ENCODE measurements at places on chromosomes 3 and 15.

GRCh38 chr3:46110701-46111493 lies 83.6 kb upstream of the XCR1 start:
- ATAC-seq: peak; percentile 74

- ATAC-seq: no peak
Measured at GRCh38 chr3:120710369-120710768, 28.3 kb upstream of the HGD start.

DNA sequence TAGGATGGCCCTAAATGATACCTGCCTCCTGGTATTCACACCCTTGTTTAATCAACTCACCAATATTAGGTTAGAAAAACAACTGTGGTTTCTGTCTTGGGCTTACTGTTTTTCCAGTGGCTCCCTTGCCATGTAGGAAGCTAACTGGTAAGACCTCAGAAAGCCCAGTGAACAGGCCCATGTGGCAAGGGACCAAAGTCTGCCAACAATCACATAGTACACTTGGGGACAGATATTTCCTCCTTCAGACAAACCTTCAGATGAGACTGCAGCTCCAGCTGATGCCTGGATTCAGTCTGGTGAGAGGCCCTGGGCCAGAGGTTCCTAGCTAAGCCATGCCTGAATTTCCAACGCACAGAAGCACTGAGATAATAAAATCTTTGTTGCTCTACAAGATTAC lies 96.1 kb downstream of the GSK3B start:
- no peak for ATAC-seq

DNA sequence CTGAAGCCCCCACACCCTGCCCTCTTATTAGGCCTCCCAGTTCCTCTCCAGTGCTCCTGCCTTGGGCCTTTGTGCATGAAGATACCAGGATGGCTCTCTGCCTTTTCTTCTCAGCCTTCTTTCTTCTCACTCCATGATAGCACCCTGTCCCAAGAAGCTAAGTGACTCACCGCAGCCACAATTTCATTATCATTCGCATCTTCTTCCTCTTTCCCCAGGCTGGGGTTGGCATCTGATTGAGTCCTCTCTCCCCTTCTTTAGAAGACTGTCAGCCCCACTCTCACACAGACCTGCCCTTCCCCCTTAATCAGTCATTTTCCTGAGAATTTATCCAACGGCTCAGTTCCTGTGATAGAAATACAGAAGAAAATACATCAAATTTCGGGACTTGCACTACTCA lies 102.0 kb downstream of the STAC start:
- ATAC-seq: no peak

DNA sequence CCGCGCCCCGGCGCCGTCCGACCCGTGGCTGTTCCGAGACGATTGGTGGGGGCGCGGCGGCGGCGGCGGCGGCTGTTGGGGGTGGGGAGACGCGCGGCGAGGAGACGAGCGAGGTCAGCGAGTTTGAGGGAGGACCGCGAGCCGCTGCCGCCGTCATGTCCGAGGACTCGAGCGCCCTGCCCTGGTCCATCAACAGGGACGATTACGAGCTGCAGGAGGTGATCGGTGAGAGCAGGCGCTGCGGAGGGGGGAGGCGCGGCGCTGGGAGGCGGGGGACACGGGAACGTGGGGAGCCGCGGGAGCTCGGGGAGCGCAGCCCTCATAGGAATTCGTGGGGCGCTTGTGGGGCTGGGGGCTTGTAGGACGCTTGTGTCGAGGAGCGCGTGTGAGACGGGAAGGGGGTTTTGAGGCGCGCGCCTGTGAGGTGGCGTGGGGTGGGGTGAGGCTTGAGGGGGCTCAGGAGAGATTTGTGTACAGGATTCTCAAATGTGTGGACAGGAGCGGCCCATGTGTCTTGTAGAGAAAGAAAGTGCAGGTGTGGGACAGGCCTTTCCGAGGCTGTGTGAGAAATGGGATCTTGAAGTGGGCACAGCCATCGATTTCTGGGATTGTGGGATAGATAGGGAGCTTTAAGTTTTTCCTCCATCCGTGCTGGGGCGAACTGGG lies 518 bp downstream of the OXSR1 start:
- peak; percentile 17 for ATAC-seq

DNA sequence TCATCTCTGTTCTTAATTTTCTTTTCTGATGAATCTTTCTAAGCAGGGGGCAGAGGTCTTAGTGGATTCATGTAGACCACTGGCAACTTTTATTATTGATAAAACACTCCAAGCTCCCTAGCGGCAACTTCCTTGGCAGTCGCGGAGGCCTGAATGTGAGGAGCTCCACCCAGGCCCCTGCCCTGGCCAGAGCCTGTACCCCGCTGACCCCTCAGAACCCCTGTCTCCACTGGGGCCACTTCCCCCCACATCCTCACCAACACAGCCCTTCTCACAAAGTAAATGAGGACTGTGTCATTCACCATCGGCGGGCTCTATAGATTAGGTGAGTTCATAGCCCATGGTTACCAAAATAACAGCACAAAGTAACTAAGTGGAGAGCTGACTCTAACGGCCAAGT lies 111.6 kb downstream of the TPRA1 start:
- no peak for ATAC-seq

- ATAC-seq: no peak
Measured at GRCh38 chr3:196162679-196163078, 48.5 kb downstream of the ZDHHC19 start.

DNA sequence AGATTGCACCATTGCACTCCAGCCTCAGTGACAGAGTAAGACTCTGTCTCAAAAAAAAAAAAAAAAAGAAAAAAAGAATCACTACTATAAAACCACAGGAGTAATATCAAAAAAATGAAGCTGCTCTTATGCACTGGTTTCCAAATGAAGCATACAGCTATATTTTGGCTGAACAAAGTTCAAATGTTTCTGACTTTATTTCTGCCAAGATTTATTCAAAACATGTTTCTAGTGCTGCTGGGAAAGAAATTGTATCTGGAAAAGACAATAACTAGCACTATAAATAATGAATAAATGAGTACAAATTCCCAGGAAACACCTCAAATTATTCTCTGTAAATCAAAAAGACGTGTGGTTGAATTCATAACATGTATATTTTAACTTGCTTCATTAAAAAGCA lies 102.5 kb upstream of the MME start:
- no peak for ATAC-seq

DNA sequence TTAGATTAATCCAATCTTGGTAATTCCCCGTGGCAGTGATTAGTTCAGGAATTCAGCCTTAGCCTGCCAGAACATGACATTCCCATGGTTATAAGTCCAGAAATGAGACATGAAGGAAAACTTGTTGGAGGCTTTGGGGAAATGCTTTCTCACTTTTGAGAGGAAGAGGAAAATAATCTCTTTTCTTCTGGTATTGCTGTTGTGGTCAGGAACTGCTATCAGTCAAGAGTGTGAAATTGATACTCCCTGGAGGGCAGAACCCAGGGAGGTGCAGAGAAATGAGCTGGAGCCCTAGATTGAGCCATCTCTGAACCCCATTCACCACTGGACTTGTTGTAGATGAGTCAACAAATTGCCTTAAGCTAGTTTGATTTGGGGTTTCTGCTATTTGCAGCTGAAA lies 38.6 kb upstream of the APH1B start:
- ATAC-seq: peak; percentile 29

DNA sequence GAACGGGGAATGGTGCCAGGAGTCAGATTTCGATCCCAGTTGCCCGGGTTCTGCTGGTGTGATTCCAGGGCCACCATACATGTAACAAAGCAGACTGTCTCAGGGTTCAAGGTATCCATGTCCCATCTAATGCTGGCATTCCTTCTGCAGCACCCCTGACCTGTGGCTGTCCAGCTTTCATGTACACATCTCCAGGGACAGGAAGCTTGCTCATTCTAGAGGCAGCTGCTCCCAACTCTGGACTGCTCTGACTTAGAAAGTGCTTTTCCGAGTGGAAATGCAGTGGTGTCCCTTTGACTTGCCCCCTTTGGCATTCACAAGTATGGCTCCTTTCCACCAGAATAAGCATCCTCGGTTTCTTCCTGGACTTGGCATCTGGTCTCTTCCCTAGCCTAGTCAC lies 30.9 kb downstream of the PML start:
- peak; percentile 5 for ATAC-seq

GRCh38 chr3:169913323-169913722 lies 2.0 kb downstream of the SAMD7 start:
- ATAC-seq: no peak

DNA sequence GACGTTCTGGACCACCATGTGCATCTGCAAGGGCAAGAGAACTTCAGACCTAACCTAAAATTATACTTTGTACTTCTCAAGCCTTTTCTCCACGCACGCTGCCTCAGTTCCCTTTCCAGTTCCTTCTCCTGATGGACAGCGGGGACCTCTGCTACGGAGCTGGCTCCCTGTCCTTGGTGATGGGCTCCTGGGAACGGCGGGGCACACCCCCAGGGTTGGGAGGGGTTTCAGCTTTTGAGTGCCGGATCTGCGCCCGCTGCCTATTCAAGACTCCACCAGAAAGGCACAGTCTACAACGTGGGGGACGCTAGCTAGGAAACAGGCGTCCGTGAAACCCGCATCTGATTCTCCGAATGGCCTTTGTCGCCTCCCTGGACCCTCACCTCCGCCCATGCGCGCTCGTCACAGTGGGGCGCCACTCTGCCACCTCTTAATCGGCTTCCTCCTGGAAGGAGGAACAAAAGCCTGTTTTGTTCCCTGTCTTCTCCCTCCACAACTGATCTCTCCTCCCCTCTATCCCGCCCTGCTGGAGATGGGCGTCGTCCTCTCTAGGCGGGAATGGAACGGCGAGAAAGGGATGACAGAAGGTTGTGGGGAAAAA lies 2.2 kb downstream of the GPR149 start:
- ATAC-seq: no peak

Data from gastroesophageal sphincter (tissue), 4 donors.